ENCODE measurements at places on chromosomes 6 and 20. TPM values are rescaled to one million over a fixed set of nuclear protein-coding genes. Genes with fewer than 3 reads are reported as not detected.

OR2B6 gene
- total RNA-seq: 0.25 TPM

TCF19 gene
- 15.4 TPM for total RNA-seq

RFX6 gene
- not detected for total RNA-seq

OR2B3 gene
- not detected for total RNA-seq

SUMO4 gene
- total RNA-seq: 1.6 TPM

EYA2 gene
- not detected for total RNA-seq

SHLD1 gene
- total RNA-seq: 2.4 TPM

EPHA7 gene
- not detected for total RNA-seq

SLC13A3 gene
- total RNA-seq: not detected

SYNDIG1 gene
- not detected for total RNA-seq

PHACTR3 gene
- not detected for total RNA-seq

DCDC2 gene
- total RNA-seq: 0.17 TPM

ENPP4 gene
- 9.6 TPM for total RNA-seq

DEFB132 gene
- not detected for total RNA-seq

MATN4 gene
- 0.64 TPM for total RNA-seq

ZDHHC14 gene
- total RNA-seq: 5.3 TPM

ELOVL4 gene
- not detected for total RNA-seq

DYNLT2 gene
- total RNA-seq: 1.5 TPM

RING1 gene
- total RNA-seq: 45.9 TPM

LINC00237 gene
- total RNA-seq: not detected

PI3 gene
- not detected for total RNA-seq

PRL gene
- not detected for total RNA-seq

ADGB gene
- total RNA-seq: not detected

C6orf132 gene
- total RNA-seq: 18.9 TPM

SLC26A8 gene
- total RNA-seq: not detected

GSTA5 gene
- total RNA-seq: not detected

LEMD2 gene
- 43.9 TPM for total RNA-seq

CSE1L gene
- 158 TPM for total RNA-seq

COL11A2 gene
- total RNA-seq: 7.6 TPM

SPDEF gene
- total RNA-seq: 0.39 TPM

ITPR3 gene
- total RNA-seq: 103 TPM

HTR1E gene
- total RNA-seq: not detected

SGK1 gene
- 4.5 TPM for total RNA-seq

ZC2HC1B gene
- not detected for total RNA-seq

DZANK1 gene
- 1.7 TPM for total RNA-seq

C20orf141 gene
- total RNA-seq: not detected

HLA-DOA gene
- 0.39 TPM for total RNA-seq
